ENCODE measurements at places on chromosomes 1 and 21.

DNA sequence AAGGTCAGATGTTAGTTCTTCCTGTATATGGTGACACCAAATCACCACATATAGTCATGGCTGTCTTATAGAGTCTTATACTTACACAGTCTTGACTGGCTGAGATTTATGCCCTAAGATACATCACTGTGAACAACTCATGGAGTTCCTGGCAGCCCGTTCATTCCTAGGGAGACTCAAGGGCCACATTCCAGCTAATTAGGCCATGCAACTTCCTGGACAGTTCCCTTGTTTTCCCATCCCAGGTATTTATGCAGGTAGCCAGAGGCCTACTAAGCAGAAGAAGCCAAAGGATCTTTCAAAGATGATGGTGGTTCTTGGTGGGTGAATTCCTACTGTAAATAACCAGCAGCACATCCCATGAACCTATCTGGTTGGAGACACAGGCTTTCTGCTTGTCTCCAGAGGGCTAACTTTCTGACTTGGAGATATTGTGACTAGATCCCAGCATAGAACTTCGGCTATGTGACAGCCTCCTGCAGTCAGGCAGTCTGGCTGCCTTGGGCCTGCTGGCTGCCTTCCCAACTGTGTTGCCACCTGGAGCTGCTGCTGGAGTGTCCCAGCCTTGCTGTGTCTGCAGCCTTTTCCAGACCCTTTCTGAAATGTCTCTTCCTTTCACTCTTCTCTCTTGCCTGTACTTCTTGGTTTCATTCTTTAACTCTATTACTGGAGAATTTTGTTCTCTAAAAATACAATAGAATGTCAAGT, 283.8 kb downstream of the CACNA1E start:
- no peak for DNase-seq

DNA sequence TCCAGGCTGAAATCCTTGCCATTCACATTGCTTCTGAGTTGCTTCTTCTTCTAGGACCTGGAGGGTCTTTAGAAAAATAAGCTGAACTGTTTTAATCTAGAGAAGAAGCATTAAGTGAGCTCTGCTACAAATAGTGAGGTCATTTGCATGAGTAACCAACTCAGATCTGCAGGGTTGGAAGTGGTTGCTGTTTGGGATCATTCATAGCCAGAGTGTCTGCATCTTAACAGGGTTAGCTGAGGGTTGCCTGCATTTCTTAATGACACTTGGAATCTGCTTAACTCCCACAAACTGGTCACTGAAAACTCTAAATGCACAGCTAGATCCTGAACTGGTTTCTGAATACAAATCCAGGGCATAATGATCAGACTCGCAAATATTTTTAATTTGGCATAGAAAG, 9.9 kb downstream of the CNIH3 start:
- no peak for DNase-seq

DNA sequence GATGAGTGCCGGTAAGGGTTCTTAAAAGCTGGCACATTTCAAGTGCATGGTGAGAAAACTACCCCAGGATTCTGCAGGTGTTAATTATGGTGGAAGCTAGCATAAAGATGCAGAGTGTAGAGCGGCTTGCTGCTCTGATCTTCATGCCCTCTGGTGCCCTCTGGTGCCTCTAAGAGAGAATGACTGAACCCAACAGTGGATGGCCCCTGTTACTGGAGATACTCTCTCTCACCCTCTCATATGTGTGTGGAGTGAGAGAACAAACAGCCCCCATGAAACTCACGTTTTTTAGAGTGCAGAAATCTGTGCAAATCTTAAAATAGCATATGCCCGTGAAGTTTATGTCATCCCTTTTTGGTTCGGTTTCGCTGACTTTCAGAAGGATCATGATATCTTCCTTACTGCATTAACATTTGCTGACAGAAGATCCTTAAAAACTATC, 90.0 kb downstream of the GRIK1 start:
- peak; percentile 0 for DNase-seq

- no peak for DNase-seq
Observed at GRCh38 chr1:167825419-167826079, 88.4 kb downstream of the ADCY10 start.

DNA sequence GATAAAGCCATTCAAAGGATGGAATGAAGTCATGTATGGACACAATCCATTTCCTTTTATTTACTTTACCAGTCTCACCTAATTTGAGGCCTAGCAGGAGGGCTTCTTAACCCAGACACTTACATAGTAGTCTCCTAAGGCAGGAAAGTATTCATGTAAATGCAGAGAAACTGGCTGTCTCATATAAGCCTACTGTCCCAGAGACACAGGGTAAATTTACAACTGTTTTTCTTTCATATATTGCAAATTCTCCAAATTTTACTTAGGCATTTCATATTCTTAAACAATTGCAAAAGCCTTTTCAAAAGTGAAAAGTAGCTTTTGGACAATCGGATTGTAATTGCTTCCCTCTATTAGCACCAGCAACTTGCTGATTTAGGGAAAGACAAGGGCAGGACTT, 29.9 kb downstream of the SPAG17 start:
- no peak for DNase-seq

DNA sequence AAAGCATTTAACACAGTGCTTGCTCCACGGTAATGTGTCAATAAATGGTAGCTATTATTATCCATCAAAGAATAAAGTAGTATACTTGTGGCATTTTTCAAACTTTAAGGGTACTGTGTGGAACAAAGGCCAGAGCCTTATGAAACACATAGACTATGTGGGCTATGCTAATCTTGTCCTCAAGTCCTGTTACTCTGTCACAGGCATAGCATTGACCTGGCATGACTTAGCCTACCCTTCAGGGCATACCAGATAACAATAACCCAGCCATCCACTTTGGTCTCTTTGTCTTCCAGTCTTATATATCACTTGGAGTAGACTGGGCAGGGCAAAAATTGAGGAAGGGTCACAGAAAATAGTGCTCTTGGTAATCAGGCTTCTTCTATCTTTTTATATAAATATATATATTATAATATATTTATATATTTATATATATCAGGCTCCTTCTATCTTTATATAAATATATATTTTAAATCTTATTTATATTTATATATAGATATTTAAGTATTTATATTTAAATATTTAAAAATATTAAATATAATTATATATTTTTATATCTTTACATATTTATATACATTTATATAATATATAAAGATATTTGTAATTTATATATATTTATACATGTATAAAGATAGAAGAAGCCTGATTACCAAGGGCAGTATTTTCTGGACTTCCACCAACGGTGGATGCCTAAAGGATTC, 66.1 kb upstream of the CNN3 start:
- no peak for DNase-seq

All from stimulated activated CD8-positive, alpha-beta memory T cell treated with anti-CD3 and anti-CD28 coated beads, Interleukin-4, amount 100 ng/mL, for 1 hour (primary cell).